ENCODE measurements at places on chromosomes 11 and 22.

DNA sequence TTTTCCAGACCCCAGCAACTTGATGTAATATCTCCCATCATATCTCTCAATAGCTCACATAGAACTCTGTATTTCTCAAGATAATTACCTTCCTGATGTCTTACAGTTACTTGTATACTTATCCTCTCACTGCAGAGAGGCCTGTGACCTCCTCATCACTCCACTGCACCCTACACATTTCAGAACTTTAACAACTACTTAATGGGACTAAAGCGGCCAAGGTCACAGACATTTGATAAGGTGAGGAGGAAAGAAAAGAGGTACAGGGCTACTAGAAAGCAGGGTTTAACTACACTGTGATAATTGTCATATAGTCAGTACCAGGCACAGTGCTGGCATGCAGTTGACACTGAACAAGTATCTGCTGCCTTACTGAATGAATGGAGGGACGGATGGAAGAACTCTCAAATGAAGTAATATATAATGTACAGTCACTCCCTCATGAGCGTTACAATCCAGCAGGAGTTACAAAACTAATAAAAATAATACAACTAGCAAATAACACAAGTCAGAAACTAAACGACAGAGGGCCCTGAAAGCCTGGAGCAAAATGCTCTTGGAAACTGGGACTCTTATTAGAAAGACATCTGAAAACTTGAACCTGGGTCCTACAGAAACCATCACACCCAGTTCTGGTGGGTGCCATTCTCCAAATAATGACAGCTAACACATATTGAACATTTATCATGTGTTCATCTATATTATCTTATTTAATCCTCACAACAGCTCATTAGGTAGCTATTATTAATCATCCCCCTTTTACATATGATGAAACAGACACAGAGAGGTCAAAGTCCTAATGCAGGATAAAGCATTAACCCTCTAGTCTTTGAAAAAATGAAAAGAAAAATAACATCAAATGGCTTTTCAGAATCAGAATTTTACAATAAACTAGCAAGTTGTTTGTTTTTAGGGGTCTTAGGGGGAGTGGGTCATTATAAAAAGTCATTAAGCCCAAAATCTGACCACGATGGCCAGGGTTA is 14.3 kb downstream of the PI4KA start:
- DNase-seq: no peak

DNA sequence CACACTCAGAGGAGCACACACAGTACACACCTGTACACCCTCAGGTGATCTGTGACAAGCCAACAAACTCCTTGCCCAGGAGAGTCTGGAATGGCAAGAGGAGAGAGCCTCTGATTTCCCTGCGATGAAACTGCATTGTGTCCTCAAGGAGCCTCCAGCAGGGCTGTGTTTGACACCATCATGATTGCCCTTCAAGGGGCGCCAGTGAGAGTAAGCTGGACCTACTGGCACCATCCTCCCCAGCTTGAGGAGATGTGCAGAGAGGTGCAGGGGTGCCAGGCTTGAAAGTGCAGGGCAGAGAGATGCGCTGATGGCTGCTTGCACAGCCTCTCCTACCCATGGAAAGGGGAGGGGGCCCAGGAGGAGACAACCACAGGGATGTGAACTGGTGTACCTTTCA is 188.8 kb upstream of the CADM1 start:
- DNase-seq: no peak

DNA sequence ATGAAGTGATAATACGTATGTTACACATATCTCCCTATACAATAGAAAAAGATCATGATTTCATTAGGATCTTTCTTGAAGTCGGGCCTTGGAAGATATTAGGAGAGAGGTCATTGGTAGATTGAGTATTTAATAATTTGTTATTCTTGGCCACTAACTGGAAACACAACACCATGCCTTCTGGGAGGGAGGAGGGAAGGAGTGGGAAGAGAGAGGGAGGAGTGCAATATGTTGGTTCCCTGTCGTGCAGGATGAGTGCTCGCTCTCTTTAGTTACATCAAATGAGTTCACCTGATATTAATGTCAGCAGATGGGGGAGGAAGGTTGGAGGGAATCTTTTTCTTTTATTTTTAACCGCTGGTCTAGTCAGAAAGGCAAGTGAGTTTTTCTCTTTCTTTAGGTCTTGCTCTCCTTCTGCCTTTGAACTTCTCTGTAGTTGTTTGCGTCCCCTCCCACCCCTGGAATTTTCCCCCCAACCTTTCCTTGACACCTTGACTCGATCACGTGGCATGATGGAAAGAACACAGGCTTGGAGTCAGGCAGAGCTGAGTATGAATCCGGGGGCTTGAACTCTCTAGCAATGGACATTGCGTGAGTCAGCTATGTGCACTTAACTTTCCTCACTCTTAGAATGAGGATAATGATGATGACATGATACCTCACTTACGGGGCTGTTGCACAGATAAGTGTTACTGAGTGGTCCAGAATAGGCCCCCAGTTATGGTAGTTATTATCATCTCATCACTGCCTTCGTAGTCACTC is 6.2 kb downstream of the ADAMTS15 start:
- DNase-seq: no peak

DNA sequence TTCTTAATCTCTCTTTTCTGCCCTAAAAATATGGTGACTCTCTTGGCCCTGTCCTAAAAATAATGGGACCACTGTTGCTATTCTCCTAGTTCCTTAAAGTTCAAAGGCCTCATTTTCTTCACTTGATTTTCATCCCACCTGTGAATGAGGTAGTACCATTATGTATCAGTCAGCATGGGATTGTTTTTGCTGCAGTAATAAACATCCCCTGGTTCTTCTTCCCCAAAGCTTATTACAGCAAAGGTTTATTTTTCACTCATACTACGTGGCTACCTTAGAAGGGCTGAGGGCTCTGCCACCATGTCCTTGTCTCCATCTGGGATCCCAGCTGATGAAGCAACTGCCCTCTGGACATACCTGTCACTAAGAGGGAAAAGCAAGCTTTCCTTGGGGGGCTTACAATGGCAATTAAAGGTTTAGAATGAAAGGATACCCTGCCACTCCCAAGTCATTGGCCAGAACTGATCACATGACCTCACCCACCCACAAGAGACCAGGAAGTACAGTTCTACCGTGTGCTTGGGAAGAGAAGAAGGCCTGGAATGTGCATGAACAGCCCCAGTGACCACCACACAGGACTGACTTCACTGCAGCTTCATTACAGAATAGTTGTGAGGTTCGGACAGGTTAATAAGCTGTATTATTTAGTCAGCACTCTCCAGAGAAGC is 7.8 kb downstream of the TTC38 start:
- DNase-seq: no peak

- DNase-seq: no peak
Measured at GRCh38 chr11:95506777-95507176, 275.8 kb upstream of the SESN3 start.

- peak; percentile 76 for DNase-seq
Measured at GRCh38 chr11:75768112-75768908, at the start of gene DGAT2. Gene DGAT2 (plus strand): TSS chr11:75768778. CDS start chr11:75768992, 214 bp downstream.

- no peak for DNase-seq
Measured at GRCh38 chr11:14018441-14018840, 55.9 kb downstream of the SPON1 start.

DNA sequence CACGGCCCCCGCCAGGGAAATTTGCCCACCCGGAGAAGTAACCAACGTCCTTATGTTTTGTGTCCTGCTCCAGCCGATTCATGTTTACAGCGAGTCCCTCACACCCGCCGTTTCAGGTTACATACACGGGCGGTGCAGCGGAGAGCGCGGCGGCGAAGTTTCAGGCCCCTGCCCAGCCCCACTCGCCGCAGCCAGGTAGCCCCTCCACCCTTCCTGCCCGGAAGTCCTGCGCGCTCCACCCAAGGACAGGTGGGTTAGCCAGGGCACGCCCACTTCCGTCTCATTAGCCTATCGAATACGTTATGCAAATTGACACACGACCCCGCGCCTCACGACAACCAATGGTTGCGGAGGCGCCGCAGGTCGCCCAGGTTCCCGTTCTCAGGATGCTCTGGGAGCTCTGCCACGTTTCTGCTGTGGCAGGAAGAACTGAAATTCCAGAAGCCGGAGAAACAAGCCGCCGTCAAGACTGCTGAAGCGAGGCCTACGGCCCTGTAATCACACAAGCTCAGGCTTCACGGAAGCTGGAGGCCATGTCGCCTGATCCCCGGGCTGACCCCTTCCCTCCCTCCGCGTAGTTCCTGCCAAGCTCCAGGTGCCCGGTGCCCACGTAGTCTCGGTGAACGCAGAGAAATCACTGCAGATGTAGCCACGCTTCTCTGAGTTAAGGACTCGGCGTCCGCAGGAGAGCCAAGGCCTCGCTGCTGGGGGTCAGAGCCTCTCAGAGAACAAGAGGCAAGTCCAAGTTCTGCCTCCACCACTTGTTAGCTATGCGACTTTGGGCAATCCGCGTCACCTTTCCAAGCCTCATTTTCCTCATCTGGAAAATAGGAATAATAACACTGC is 22.4 kb upstream of the MYH9 start:
- peak; percentile 43 for DNase-seq

DNA sequence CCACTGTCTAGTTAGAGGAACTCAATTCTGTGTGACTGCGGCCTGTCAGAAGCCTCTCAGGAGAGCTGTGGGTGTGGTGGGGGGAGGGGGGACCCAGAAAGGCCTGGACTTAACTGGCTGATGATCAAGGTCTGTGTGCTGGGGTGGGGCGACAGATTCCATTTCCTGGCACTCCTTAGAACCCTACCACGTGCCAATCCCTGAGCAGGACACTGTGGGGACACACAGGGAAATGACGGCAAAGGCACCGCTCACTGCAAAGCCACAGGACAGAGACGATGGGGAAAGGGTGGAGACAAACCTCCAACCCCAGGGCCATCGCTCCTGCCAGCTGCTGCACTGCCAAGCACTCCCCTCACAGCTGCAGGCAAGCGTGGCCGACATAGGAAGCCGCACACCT is 58.4 kb upstream of the BID start:
- no peak for DNase-seq

Data from stimulated activated CD4-positive, alpha-beta T cell treated with anti-CD3 and anti-CD28 coated beads, Interleukin-1b, Interleukin-23, amount 100 ng/mL, for 4 hours (primary cell).